ENCODE measurements at places on chromosomes 13 and 19. TPM values are rescaled to one million over a fixed set of nuclear protein-coding genes. Genes with fewer than 3 reads are reported as not detected.

DNA sequence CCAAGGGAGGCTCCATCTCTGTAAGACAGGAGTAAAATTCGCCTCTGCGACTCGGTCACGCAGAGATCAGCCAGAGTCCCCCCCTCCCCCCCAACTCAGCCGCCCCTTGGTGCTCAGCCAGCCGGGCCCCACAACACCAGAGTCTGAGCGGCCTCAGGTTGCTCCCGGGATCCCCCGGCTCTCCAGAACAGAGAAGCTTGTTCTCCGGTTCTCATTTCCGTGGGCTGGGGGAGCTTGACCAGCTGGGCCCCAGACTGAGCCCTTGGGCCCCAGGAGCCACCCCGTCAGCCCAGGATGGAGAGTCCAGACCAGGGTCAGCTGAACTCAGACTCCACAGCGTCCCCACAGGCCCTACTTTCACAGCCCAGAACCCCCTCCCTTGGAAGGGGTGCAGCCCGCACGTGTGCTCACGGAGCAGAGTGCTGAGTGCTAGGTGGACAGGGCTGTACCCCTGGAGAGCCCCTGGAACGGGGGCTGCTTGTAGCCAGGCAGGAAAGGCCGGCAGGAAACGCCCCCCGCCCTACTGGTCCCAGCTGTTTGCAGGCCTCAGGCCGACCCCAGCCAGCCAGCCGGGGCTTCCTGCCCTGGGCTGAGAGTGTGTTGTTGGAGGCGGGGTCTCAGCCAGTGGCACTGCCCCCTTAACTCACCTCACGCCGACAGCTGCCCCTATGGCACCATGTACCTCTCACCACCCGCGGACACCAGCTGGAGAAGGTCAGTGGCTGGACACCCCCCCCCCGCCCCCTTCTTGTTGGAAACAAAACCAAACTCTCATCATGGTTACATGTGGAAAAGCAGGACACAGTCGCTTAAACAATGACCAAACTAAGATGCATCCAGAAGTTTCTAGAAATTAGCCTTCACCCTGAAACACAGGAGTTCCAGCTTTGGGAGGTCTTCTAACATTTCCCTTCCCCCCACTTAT is 44.4 kb downstream of the COMP start:
- no peaks in the 10 kb centered on the region for H3K27me3 ChIP-seq
- DNase-seq = no peak
- H3K4me3 ChIP-seq = no peak overlapping the region

DNA sequence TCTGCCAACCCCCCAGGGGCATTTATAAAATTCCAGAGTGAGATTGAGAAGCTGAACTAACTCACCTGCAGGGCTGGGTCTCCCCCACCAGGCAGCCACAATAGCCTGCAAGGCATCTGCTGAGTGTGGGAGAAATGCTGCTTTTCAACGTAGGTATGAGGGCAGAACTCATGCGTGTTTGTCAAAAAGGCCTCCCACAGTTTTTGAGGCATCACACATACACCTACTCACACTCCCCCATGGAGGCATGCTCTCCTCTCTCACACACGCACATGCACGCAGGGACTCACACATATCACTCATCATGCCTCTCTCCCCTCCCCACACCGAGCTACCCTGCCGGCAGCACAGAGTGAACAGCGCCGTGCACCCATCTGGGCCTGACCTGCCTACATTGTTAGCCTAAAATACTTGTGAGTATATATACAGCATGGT is 390.5 kb downstream of the FGF9 start:
- H3K4me1 ChIP-seq = no peaks in the 10 kb centered on the region
- H3K27ac ChIP-seq = no peak overlapping the region
- H3K36me3 ChIP-seq = no peaks in the 10 kb centered on the region

The TGFBR3L gene
- 8.0 TPM for total RNA-seq

DNA sequence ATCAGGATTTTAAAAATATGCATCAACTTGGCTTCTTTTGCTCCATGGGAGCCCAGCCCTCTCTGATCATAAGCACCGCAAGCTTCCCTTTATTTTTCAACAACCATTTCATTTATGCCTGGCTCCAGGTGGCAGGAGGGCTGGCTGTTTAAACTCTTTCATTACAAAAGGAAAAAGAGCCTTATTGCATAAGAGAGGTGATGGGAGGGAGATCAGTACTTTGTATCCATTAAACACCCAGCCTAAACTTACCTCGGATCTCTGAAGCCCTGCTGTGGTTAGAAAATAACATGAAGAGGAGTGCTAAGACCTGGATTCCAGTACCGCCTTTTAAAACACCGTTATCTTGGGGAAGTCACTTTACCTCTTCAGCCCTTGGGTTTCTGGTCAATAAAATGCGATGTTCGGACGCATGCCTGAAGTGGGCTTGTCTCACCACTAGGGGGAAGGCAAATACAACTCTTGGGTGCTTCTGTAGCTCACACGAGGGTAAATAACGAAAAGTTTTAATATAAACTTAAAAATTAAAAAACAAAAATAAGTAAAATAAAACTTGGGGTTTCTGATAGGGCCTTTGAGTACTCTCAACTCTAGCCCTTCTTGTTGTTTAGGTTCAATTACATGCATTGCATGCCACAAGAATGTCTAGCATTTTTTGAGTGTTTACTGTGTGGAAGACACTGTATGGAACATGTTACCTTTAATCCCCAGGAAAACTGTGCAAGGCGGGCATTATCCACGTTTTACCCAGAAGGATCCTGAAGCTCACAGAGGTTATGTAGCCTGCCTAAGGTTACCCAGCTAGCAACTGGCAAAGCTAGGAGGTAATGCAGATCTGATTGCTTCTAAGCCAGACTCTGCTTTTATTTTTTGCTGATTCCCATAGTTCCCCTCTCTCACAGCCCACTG is 240.3 kb downstream of the LMO7 start:
- H3K4me3 ChIP-seq = no peak overlapping the region
- H3K36me3 ChIP-seq = no peaks in the 10 kb centered on the region
- no peaks in the 10 kb centered on the region for H3K4me1 ChIP-seq
- H3K27ac ChIP-seq = no peak overlapping the region

The MBD3L3 gene
- total RNA-seq = not detected

- no peaks in the 10 kb centered on the region for H3K4me1 ChIP-seq
- DNase-seq = no peak
- H3K27me3 ChIP-seq = no peaks in the 10 kb centered on the region
- no peak overlapping the region for H3K27ac ChIP-seq
These were observed 674.6 kb upstream of the SGCG start for GRCh38 chr13:22506096-22506691.

The DCAF15 gene
- 16.1 TPM for total RNA-seq

- no peak overlapping the region for H3K4me3 ChIP-seq
- DNase-seq = no peak
- peaks cover 72% of the 10 kb centered on the region for H3K27me3 ChIP-seq
- H3K4me1 ChIP-seq = peaks cover 12% of the 10 kb centered on the region
- no peak overlapping the region for H3K27ac ChIP-seq
These were observed 4.9 kb downstream of the NPAS1 start for GRCh38 chr19:47024502-47024901.

The KIR3DL3 gene
- not detected for total RNA-seq
